Spinal cord (tissue), 10 donors: ENCODE measurements at places on chromosomes 16 and 17.
A peak's percentile ranks its signal among the peaks of the same experiment; 100 is the strongest.

GRCh38 chr17:71987634-71988033, 133.2 kb upstream of the SOX9 start:
- H3K36me3 ChIP-seq = no peaks in the 10 kb centered on the region
- no peaks in the 10 kb centered on the region for H3K4me1 ChIP-seq
- no peak overlapping the region for H3K27ac ChIP-seq
- DNase-seq = no peak
- H3K27me3 ChIP-seq = no peaks in the 10 kb centered on the region

DNA sequence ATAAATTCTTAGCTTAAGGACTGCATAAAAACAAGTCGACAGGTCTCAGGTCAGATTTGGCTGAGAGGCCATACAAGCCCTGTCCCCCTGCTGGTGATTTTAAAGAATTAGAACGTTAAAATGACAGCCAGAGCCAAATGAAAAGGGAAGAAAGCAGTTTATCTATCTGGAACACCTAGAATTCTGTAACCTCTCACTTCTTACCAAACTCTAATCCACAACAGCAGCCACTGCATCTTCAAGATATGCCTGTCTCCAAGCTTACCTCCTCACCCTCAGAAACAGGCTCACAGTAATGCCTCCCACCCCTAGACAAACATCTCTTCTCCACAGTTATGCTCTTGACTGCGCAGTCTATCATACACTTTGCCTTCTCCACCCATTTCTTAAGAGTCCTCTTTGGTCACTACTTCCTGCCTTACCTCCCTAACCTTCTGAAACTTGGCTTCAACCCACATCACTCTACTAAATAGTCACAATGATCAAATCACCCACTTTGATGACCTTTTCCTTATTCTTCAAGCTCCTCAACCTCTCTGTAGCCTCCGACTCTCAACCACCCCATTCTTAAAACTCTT, 14.2 kb downstream of the ANKFY1 start:
- H3K4me1 ChIP-seq = peaks cover 14% of the 10 kb centered on the region
- DNase-seq = no peak
- peaks cover 4% of the 10 kb centered on the region for H3K36me3 ChIP-seq
- H3K27ac ChIP-seq = no peak overlapping the region
- H3K27me3 ChIP-seq = no peaks in the 10 kb centered on the region

- DNase-seq = no peak
- no peak overlapping the region for H3K27ac ChIP-seq
- H3K27me3 ChIP-seq = no peaks in the 10 kb centered on the region
- no peak overlapping the region for H3K4me3 ChIP-seq
- no peaks in the 10 kb centered on the region for H3K4me1 ChIP-seq
Observed at GRCh38 chr16:83219285-83219684, 588.5 kb upstream of the HSBP1 start.

GRCh38 chr17:31532081-31532480, 140.6 kb downstream of the RAB11FIP4 start:
- H3K4me1 ChIP-seq = peaks cover 7% of the 10 kb centered on the region
- no peak for DNase-seq
- no peaks in the 10 kb centered on the region for H3K27me3 ChIP-seq
- H3K4me3 ChIP-seq = no peak overlapping the region
- H3K27ac ChIP-seq = no peak overlapping the region

- DNase-seq = no peak
- H3K4me3 ChIP-seq = no peak overlapping the region
- H3K27ac ChIP-seq = no peak overlapping the region
- no peaks in the 10 kb centered on the region for H3K36me3 ChIP-seq
Observed at GRCh38 chr16:35664091-35664693, 2204.8 kb downstream of the TP53TG3F start.

DNA sequence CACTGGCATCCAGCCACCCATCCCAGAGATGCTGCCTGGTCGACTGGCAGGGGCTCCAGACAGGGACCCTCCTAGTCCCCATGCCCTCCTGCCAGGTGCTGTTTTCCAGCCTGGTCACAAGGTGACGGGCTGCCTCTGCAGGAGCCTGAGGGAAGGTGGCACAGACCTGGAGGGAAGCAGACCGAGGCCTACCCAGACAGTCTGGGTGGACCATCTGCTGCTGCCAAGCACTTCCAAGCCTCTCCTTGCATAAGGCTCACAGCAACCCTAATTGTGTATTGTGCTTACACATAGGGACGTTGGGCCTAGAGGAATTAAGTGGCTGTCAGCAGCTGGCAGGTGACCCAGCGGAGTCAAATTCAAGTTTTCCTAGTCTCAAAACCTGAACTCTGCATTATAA, 90.1 kb upstream of the KCNJ18 start:
- H3K36me3 ChIP-seq = no peaks in the 10 kb centered on the region
- H3K4me1 ChIP-seq = no peaks in the 10 kb centered on the region
- no peak overlapping the region for H3K27ac ChIP-seq
- no peaks in the 10 kb centered on the region for H3K27me3 ChIP-seq
- no peak overlapping the region for H3K4me3 ChIP-seq
- DNase-seq = no peak

DNA sequence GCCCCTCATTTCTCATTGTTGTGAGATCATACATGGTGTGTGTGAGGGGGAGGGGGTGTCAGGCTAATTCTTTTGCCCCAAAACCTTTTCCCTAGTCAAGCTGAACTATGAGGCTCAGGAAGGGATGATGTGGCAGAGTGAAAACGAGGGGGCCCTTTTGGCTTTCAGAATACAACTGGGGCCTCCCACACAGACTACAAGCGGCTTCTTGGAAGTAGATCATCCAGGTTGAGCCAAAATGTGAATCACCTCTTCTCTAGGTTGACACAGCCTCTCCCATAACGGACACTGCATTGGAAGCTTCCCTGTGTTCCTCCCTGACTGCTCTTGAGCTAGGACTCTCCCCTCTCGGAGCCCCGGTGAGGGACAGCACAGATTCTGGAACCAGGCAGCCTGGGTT, 2.3 kb upstream of the ALKBH5 start:
- H3K4me1 ChIP-seq = peaks cover 34% of the 10 kb centered on the region
- no peak for DNase-seq
- no peaks in the 10 kb centered on the region for H3K27me3 ChIP-seq
- peaks cover 7% of the 10 kb centered on the region for H3K36me3 ChIP-seq
- peak overlapping the region; percentile 96 for H3K27ac ChIP-seq

- no peak overlapping the region for H3K27ac ChIP-seq
- H3K36me3 ChIP-seq = no peaks in the 10 kb centered on the region
- DNase-seq = no peak
Observed at GRCh38 chr16:50957056-50957455, 194.0 kb downstream of the SALL1 start.

DNA sequence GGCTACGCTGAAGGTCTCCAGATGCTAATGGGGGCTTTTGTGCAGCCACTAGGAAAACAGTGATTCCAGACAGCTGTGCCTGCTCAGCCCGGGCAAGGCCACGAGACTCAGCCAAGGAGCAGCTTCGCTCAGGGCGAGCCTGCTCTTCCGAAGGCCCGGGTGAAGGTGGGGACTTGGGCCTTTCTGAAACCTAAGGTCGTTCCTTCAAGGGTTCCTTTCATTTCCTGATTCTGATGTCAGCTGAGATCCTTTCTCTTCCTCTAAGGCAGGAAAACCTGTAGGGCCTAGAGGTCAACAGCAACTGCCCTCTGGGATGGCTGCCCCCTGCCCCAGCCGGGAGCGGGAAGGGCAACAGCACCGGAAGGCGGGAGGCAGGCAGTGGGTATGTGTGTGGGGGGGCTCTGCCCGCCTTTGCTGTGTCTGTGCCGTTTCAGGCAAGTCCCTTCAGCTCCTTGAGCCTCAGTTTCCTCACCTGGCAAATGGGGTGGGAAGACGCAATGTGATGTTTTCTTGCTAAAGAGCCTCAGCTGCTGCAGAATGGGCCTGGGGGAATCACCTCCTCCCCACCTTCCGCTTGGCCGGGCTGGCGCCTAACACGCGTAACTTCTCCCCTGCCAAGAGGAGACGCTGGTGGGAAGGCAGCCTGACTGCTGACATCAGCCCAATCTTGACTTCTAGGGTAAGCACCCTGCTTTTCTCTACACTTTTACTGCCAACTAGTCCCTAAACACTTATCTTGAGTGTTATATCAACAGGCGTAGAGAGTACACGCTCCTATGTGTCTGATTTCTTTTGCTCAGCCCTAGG, 32.8 kb downstream of the IRF8 start:
- no peak for DNase-seq
- H3K4me3 ChIP-seq = no peak overlapping the region
- H3K27me3 ChIP-seq = peaks cover 2% of the 10 kb centered on the region
- H3K4me1 ChIP-seq = peaks cover 13% of the 10 kb centered on the region

GRCh38 chr16:11157143-11157542, 98.9 kb downstream of the SOCS1 start:
- H3K4me1 ChIP-seq = peaks cover 25% of the 10 kb centered on the region
- H3K4me3 ChIP-seq = no peak overlapping the region
- H3K27me3 ChIP-seq = no peaks in the 10 kb centered on the region
- H3K36me3 ChIP-seq = no peaks in the 10 kb centered on the region
- no peak for DNase-seq
